ENCODE measurements at places on chromosomes 7 and 10.

DNA sequence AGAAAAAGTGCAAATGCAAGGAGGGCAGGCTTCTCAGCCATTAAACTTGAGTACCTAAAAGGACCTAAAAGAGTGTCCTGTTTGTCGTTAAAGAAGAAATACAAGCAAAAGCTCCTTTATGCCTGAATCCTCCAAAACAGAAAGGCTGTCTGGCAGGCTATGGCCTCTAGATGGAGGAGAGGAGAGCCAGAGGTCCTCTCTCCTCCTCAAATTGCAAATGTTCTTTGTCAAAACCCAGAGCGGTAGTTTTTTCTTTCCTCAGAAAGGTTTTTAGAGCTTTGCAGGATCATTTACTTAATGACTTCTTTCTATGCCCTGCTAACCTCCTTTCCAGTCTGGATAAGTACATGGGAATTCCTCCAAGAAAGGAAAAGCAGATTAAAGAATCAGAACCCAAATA is 1.9 kb upstream of the SORCS1 start:
- DNase-seq: no peak

DNA sequence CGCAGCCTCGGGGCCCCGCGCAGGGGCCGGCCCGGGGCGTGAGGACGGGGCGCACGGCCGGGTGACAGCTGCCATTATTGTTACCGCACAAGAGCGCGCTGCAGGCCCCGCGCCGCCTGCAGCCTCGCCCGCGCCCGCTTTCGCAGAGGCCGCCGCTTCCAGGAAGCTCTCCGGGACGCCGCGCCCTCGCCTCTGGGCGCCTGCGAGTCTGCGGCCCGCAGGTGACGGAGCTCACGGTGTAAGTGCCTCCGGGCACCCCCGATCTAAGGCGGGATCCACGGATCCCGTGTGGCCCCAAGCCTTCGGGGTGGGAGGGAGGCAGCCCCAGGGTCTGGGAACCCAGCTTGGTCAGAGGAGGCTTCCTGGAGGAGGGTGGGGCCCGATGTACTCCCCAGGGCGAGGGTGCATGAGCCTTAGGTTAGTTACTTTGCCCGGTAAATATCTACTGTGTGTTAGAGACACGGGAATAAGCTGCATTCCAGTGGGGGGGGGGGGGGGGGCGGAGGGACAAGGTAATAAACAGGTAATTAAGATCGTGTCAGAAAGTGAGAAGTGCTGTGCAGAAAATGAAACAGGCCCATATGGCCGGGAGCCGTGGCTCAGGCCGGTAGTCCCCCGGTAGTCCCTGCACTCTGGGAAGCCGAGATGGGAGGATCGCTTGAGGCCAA is 638 bp downstream of the IQCE start:
- no peak for DNase-seq

GRCh38 chr10:42781893-42782445 is 626 bp upstream of the BMS1 start:
- no peak for DNase-seq

- no peak for DNase-seq
These were observed 6.6 kb downstream of the RASGEF1A start for GRCh38 chr10:43260117-43260761.

DNA sequence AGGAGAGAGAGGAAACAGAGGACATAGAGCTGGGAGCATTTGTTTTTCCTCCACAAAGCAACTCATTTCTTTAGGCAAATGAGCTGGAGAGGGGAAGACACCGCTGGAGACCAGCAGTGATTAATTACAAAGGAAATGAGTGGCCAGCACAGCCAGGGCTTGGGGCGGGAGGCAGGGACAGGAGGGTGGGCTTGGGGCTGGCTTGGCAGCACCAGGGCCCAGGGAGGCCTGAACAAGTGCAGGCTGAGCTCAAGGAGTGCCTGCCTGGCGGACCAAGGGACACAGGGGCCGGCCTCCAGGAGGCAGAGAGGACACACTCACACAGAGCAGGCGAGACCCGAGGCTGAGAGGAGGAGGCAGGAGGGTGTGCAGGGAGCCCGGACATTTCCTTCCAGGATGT is 149.0 kb upstream of the UNC5B start:
- DNase-seq: no peak

DNA sequence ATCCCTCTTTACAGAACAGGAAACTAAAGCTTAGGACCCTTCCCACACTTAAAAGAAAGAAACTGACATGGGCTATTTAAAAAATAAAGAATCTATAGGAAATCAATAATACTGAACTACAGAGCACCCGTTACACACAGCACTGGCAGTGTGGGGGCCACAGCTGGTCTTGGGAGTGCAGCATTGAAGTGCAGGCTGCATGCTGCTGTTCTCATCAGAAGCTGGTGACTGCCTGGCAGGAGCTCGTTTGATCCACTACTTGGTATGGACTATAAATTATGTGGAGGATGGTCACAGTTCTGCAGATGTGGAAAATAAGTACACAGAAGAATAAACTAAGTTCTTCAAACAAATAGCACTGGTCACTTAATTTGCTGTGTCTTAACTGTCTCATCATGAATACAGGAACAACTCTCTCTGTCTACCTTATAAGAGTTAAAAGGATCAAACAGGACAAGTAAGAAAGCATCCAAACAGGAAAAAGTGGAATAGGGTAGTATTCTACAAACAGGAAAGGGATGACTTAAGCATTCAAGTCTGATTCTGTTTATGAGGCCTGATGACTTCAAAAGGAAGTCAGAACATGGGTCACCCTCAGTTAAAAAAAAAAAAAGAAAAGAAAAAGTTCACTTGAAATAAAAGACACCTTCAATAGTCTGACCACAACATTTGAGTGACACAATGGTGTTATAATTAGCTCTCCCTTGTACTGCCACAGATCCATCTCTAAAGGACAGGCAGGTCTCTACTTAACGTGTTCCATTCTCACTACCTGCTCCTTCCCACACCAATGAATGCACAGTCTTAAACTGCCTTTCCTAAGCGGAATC is 21.0 kb downstream of the DOCK4 start:
- DNase-seq: no peak

DNA sequence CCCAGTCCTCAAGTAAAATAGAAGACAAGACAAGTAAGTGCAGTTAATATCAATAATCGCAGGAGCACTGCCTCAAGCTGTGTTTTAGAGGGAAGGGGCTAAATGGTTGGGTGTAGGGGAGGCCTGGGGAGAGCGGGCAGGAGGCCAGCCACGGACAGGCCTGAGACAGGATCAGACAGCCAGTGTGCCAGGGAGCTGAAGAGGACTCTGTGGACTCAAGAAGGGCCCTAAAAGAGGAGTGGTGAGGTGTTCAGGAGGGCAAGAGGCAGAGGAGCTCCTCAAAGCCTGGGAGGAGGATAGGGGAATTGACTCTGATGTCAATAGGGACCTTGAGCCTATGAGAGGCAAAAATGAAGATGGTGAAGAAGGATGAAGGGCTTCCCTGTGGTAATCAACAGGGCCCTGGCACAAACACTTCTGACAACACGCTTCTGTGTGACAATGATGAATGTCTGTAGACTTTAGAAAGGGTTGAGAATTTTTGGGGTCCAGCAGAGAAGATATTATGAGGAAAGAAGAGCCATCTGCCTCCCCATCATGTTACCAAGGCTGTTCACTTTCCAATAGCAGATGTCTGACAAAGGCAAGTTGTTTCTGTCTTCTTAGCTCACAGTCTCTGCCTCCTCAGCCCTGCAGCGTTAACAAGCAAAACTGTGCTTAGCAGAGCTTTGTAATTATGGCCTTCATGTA is 2.4 kb upstream of the PTPRE start:
- no peak for DNase-seq

DNA sequence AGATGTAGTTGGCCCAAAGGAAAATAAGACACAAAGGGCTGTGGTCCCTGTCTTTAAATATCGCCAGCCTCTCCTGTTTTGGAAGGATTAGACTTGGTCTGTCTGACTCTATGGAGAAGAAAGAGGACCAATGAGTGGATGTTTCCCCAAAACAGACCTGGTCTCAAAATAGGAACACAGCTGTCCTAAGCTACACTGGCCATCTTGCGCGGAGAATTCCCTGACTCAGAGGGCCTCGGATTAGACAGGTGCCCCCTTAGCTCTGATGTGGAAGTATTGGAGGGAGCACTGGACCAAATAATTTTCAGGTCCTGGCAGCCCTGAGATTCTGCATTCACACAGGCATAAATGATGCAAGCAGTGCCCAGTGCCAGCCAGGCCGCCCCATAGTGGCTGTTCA is 56.1 kb downstream of the CHST15 start:
- DNase-seq: no peak

DNA sequence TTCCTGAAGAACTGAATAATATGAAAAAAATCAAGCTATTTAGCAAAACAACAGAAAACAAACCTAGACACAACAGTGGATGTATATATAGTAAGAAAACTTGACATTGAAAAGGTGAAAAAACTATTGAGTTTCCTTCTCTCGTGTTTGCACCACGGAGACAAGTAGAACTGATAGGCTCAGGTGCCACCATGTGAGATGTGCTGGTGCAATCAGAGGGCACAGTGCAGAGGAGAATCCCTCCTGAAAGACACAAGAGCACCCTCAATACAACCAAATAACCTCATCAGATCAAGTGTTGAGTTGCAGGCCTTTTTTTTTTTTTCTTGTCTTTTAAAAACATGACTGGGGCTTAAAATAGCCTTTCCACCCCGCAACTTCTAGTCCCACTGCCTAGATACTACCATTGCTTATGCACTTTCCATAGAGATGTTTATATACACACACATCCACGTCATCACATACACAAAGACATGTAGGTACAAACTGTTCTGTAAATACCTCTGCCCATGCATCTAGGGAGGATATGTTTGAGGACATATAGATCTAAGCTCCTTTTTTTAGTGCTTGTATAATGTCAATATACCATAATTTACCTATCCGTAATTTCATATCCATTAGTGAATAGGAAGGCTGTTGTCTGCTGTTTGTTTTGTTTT is 54.1 kb downstream of the UBE2H start:
- DNase-seq: no peak

DNA sequence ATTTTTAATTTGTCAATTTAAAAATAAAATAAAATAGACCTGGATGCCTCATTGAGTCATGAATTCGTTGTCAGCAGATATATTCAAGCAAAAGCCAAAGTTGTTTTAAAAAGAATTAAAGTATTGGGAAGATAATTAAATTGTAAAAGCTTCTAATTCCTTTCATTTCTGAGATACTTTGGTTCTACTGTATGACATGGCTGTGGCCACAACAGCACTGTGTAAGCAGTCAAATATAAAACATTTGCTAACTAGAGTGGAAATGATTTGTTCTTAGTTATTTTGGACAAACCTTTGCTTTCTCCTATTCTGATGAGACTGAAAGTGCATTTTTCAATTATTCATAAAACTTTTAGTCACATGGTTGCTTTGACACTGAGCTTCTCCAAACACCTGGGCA is 143.6 kb upstream of the FAM13C start:
- DNase-seq: no peak

DNA sequence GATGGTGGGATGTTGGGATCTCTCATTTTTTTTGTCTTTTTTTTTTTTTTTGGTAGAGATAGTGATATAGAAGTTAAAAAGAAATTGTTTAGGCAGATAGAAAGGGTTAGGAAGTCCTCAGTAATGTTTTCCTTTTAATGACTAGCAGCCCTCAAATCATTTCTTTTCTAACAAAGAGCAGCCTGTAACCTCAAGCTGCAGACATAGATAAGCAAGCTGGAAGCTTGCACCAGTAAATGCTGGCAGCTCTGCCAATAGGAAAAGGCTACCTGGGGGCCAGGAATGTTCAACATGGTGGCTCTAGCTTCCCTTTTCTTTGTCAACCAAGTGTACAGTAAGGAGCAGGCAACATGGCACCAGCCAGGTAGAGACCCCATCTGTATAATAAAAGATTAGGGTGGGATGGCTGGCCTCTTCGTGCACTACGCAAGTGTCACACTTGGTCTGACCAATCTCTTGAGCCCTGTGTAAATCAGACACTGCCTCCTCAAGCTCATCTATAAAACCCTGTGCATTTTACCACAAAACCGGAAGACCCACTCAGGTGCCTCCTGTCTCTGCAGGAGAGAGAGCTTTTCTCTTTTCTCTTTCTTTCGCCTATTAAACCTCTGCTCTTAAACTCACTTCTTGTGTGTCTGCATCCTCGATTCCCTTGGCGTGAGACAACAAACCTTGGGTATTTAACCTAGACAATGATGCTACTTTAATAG is 212.9 kb downstream of the SNX10 start:
- DNase-seq: no peak

- DNase-seq: no peak
These were observed 539 bp upstream of the FAM241B start for GRCh38 chr10:69629519-69629896.

DNA sequence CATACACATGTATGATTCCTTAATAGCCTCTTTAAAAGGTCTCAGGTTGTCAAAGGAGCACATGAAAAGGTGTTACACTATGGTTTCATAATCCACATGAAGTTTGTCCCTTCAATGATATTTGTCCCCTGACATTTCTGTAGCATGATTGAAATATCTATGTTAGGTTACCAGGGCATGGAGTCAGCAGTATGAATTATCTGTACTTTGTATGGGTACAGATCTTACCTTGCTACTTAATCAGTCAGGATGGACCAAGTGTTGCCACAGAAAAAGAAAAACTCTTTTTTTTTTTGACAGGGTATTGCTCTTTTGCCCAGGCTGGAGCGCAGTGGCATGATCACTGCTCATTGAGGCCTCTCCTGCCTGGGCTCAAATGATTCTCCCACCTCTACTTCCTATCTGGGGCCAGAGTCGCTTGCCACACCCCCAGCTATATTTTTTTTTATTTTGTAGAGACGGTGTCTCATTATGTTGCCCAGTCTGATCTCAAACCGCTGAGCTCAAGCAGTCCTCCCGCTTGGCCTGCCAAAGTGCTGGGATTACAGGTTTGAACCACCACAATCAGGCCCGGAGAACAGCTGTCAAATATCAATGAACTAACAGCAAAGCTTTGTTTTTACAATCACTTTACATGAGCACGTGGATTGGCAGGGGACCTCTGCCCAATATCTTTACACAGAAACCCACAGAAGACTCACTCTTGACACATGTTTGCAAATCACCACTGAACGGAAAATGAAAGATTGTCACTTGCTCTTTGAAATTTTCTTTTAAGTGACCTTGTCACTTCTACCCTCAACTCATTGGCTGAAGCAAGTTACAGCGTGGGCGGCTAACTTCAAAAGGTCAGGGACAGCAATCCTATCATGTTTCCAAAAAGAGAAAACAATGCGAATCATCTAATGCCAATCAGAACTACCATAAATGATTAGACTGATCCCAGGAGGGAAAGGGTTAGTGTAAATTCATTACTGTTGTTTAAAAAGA is 140.2 kb downstream of the PRKG1 start:
- no peak for DNase-seq

GRCh38 chr10:70747192-70747965 is 37.8 kb downstream of the TBATA start:
- DNase-seq: no peak

- no peak for DNase-seq
These were observed 276.7 kb downstream of the CNTNAP2 start for GRCh38 chr7:146393346-146393745.

- peak; percentile 56 for DNase-seq
These were observed at the start of gene SAMD9 for GRCh38 chr7:93117852-93118530. TSS of gene SAMD9 (minus strand) at chr7:93117979. CDS start at chr7:93106097, 11,882 bp downstream.
